ENCODE measurements at places on chromosomes 4 and X.

DNA sequence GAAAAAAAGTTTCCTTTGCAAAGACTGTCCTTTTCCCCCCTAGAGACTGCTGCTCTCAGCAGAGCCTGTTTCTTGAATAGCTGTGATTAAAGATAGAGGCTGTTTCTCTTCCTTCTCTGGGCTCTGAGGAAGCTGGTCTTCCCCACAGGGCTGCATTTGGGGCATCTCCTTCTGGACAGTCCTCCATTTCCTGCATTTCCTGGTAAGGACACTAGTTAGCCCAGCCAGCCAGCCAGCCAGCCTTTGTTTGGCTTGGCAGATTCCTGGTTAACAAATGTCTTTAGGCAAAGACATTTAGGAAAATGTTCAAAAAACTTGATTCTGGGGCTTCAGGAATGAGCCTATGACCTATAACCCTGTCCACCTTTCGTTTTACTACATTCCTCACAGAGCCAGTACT lies 34.0 kb upstream of the PLAC1 start:
- no peak for DNase-seq

DNA sequence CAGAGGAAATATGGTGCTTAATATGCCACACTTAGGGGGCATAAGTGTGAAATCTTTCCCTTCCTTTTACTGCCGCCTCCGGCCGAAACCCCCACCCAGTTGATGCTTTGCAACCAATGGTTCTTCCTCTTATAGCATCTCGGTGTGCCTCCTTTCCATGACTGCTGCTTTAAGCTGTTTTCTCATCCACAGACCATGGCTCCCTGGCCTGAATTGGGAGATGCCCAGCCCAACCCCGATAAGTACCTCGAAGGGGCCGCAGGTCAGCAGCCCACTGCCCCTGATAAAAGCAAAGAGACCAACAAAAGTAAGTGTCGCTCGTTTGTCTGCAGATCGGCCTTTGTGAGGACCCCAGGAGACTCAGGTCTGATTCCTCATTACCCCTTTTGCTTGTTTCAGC lies 6.7 kb downstream of the SLC34A2 start:
- DNase-seq, result no peak

DNA sequence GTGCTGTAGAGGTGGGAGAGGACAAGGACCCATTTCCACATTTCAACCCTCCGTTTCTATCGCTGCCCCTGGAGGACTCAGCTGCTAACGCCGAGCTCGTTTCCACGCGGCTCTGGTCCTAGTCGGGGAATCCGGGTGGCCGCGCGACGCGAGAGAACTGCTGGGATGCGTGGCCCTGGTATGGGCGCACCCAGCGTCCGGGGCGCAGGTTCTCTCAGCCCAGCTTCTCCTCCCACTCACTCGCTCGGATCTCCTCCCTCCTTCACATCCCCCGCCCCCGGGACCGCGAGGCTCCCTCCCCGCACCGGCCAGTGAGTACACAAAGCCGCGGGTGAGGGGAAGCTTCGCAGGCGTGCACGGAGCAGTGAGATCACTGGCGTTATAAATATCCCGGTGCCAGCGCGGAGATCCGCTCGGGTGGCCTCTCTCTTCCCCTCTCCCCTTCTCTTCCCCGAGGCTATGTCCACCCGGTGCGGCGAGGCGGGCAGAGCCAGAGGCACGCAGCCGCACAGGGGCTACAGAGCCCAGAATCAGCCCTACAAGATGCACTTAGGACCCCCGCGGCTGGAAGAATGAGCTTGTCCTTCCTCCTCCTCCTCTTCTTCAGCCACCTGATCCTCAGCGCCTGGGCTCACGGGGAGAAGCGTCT lies at the start of gene FGF5:
FGF5 (plus strand) TSS at position 412 of the 649 bp plus-strand sequence; CDS start at position 573, 161 bp downstream.
- DNase-seq, result peak; percentile 45

DNA sequence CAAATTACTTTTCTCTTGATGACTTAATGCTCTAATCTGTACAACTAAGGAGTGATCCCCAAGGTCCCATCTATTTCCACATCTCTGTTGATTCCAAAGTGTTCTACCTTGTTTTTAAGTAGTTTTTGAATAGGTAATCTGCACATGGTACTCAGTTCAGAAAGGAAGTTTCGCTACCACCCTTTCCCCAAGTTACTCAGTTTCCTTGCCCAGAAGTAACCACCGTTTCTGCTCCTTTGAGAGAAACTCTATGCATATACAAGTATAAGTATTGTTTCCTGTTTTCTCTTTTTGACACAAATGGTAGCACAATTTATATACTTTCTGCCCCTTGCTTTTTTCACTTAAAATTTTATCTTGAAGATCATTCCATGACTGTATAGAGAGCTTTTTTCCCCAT lies 18.1 kb downstream of the TMEM154 start:
- no peak for DNase-seq

Data from NCI-H345 (cell line).